Upper lobe of right lung (tissue), 1 donor: ENCODE measurements at places on chromosomes 5 and 9.

GRCh38 chr9:109017061-109017460 lies 3.8 kb upstream of the CTNNAL1 start:
- no peak for DNase-seq

DNA sequence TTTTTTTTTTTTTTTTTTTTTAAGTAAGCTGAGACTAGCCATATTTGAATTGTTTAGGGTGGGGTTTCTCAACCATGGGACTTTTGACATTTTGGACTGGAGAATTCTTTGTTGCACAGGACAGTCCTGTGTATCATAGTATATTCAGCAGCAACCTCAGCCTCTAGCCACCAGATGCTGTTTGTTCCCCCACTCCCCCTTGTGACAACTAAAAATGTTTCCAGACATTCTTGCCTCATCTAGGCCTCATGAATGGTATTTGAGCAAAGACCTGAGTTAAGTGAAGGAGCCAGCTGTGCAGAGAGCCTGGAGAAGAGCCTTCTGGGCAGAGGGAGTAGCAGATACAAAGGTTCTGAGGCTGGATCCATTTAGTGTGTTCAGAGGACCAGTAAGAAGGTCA lies 155.9 kb downstream of the SGCD start:
- DNase-seq = no peak

DNA sequence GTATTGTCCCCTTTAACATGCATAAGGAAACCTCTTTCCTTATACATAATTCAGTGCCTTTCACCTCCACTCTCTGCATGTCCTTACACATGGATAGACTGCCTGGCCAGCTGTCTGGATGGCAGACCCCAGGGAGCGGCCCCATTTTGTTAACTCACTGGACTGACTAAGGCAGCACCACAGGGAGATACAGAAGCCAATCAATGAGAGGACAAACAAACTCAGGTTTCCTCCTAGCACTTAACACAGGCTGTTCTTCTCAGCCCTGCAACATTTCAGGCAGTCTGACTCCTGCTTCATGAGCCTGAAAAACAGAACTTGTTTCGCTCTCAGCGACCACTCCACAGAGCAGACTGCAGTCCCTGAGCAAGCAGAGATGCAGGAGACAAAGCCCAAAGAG lies 135.4 kb upstream of the RASEF start:
- no peak for DNase-seq

DNA sequence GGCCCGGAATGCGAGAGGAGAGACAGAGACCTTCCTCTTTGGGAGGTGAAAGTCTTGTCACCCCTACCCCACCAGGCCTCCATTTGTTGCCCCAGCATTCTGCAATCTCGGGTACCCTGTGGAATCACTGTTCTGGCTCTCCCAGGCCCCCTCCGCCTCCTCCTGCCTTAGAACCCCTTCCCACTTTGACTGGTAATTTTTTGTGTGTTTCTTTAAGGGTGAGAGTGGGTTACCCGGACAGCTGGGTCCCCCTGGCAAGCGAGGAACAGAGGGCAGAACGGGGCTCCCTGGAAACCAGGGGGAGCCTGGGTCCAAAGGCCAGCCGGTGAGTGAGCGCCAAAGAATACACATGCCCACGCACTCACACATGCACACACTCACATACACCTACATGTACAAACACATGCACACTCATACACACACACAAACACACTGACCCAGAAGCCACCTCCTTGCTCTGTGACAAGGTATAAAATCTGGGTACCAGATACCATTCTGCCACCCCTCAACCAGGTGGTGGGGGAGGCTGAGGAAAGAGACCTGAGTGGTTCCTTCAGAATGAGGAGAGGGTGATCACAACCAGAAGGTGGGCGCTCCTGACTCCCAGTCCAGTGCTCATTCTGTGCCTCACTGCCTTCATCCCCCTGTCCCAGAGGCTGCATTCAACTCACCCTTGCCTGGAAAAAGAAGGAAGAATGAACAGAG lies 30.9 kb upstream of the ORM1 start:
- DNase-seq = peak; percentile 8

GRCh38 chr5:73625944-73626811 lies at the start of gene ARHGEF28:
Gene ARHGEF28, plus strand, starts transcription at chr5:73626196. Its CDS starts 58,656 bp downstream, at chr5:73684852.
- peak; percentile 91 for DNase-seq

DNA sequence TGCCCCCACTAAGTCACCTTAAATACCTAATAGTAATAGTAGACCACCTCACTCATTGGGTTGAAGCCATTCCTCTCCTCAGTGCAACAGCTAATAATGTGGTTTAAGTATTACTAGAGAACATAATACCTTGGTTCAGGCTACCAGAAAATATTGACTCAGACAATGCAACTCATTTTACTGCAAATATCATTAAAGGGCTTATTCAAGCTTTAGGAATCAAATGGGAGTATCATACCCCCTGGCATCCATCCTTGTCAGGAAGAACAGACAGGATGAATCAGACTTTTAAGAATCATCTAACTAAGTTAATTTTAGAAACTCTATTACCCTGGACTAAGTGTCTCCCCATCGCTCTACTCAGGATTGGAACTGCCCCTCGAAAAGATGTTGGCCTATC lies 6.8 kb upstream of the RNF180 start:
- no peak for DNase-seq

GRCh38 chr9:120892748-120893610 lies 16.0 kb upstream of the PHF19 start:
- no peak for DNase-seq

- no peak for DNase-seq
Measured at GRCh38 chr5:138536665-138537315, 6.2 kb downstream of the ETF1 start.

GRCh38 chr9:7338586-7339281 lies 460.8 kb downstream of the DMAC1 start:
- DNase-seq = no peak

GRCh38 chr5:134958755-134959154 lies 9.0 kb upstream of the CATSPER3 start:
- no peak for DNase-seq

DNA sequence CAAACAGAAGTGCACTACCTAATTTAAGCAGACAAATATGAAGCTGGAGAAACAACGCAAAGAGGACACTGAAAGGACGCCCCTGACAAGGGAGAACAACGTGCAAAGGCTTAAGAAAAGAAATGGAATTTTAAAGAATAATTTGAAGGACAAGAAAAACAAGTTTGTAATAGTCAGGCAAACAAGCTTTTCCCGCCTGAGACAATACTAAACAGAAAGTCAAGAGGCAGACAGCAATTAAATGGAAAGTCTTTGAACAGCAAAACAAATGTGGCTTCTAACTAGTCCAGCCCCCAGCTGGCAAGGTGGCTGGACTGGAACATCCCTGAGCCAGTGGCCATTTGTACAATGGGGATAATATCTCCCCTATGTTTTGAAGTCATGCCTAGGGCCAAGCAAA lies 63.3 kb downstream of the SIL1 start:
- DNase-seq = no peak

DNA sequence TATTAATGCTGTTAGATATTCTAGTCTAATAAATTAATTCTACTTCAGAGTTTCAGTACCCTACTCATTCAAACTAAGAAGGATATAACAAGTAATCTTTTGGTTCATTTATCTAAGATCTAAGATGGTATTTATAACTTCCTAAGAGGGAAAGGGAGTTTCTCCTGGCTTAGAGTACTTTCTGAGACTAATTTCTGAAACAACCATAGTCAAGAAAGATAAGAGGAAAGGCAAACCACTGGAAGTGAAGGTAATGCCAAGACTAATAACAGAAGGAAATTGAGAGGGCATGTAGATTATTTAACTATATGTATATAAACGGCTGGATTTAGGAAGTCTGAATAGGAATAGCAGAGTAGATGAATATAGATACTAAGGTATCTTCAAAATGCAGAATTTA lies 112.4 kb upstream of the ACOT12 start:
- DNase-seq = no peak

GRCh38 chr5:174409070-174409469 lies 315.3 kb upstream of the MSX2 start:
- no peak for DNase-seq

DNA sequence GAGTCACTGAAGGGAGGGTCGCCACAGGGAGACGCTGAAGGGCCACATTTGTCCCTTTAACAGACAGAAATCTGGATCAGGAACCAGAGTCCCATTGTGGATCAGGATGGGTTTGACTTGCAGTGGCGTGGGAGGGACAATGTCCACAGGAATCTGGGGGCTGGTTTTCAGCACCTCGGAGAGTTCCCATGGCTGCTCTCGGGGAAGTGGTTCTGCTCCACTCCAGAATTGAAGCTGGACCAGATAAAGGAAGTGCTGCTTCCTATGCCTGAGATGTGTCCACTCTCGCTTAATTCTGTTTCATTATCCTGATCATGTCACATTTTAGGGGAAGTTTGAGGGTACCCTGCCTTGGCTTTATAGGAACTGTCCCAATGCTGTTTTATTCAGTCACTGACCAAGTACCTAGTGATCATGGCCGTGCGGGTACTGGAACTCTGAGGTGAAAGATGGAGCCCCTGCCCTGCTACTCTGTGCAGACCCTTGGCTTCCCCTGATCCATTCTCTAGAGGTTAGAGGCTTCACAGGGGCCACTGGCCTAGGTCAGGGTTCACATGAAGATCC lies 28.7 kb downstream of the ENHO start:
- no peak for DNase-seq

GRCh38 chr5:136132087-136132486 lies 558 bp upstream of the SMAD5 start:
- no peak for DNase-seq

DNA sequence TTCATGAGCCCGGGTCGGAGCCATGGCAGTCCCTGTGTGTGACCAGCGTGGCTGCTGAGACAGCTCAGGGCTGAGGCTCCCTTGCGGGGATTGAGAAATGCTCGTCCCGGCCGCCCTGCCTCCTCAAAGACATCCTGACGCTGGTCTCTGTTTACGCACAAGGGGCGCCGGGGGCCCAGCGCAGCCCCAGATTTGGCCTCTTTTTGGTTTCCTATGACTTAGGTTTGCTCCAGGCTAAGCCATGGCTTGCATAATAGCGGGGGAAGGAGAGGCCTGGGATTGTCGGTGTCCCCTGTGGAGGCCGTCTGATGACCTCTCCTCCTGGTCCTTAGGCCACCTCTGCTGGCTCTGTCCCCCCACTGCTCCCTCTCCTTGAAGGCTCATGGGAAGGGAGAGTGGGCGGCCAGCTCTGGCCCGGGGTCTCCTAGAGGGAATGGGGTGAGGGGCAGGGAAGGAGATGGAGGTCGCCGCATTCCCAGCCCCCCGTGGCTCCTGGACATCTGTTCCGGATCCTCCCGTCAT lies 3.5 kb downstream of the LAMC3 start:
- no peak for DNase-seq

DNA sequence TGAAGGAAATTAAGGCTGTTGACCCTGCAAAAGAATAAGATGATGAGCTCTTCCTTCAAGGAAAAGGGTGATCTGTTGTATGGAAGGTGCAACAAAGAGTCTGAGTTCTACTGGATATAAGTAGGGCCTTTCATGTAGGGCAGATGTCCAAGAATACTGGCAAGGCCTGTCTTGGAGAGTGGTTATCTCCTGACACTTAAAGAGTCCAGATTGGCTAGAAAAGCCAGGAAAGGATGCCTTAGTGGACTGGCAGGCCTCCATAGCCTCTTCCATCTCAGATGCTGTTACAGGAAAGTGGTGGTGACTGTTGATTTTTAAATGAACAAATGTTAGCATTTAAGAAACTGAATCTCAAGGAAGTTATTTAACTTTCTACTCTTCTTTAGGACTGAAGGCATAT lies 396.2 kb downstream of the RAB3C start:
- DNase-seq = no peak

GRCh38 chr5:78009937-78010527 lies 233.9 kb upstream of the TBCA start:
- no peak for DNase-seq

- DNase-seq = no peak
Measured at GRCh38 chr9:131709771-131710431, 30.0 kb downstream of the RAPGEF1 start.

DNA sequence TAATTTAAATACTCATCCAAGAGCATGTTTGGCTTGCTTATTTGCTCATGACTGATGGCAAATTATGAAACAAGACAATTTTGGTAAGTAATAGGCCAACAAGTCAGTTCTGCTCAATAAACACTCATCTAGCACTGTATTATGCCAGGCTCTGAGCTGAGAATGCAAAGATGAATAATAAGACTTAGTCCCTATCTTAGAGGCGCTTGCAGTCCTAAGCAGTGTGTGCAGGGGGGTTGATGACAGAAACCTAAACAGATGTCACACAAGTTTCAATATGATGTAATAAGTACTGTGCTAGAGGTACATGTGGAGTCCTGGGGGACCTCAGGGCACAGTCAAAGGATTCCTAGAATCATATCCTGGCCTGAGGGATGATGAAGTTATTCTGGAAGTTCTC lies 287.6 kb upstream of the ADRA1B start:
- DNase-seq = no peak

DNA sequence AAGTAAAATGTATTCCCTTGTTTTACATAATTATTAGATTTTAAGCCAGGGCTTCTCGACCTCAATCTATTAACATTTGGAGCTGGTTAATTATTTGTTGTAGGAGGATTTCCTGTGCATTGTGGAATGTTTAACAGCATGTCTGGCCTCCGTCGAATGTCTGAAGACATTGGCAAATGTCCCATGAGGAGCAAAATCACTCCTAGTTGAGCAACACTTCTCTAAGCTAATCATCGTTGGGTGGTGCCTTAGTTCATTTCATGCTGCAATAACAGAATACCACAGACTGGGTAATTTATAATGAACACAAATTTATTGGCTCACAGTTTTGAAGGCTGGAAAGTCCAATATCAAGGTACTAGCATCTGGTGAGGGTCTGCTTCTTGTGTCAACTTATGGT lies 13.4 kb upstream of the VPS13A start:
- DNase-seq = no peak

GRCh38 chr5:129477532-129477931 lies 17.4 kb downstream of the ADAMTS19 start:
- no peak for DNase-seq

DNA sequence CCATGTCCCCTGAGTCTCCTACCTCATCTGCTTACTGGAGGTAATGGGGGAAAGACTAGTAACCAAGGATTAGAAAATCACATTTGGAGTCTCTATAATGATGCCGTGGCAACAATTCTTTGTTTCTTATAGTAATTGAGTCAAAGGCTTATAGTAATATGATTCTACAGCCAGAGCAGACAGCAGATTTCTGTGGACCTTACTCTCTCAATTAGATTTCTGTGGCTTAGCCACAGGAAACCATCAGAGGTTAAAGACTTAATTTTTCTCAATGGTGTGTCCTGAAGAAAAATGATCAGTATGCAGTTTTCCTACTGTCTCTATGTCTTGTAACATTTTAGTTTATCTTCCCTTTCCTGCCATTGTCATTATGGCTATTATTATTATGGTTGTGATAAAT lies 59.3 kb upstream of the CD180 start:
- DNase-seq = no peak
